ENCODE measurements at places on chromosomes 3 and 15.

- no peak for DNase-seq
Observed at GRCh38 chr3:21898316-21898715, 147.3 kb upstream of the ZNF385D start.

DNA sequence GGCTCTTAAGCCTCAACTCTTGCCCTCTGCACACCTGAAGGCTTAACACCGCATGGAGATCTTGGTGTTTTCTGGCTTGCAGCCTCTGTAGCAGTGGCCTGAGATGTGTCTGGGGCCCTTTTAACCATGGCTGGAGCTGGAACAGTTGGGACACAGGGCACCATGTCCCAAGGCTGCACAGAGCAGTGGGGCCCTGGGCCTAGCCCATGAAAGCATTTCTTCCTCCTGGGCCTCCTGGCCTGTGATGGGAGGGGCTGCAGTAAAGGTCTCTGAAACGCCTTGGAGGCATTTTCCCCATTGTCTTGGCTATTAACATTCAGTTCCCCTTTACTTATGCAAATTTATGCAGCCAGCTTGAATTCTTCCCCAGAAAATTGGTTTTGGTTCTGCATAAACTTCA lies 735.5 kb upstream of the ALCAM start:
- DNase-seq: no peak

- peak; percentile 14 for DNase-seq
Observed at GRCh38 chr3:173465112-173465511, 67.6 kb downstream of the NLGN1 start.

DNA sequence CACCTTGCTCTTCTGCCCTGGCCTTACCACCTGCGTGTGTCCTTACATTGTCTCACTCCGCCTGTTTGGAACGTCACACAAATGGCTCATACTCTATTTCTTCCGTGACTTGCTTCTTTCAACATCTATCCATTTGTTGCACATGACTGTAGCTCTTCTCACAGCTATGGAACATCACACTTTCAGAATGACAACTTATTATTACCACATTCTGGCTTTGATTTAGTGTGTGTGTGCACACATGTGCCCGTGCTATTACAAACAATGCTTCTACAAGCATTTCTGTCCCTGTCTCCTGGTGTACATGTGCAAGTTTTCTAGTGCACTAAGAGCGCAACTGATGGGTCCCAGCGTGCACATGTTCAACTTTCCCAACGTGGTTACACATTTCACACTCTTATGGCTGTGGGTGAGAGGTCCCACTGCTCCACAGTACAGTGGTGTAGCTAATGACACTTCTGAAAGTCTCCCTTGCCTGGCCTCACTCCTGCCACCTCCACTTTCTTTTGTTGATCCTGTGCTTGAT lies 37.8 kb downstream of the PTH1R start:
- no peak for DNase-seq

GRCh38 chr3:183844606-183845005 lies 19.2 kb upstream of the MAP6D1 start:
- DNase-seq: peak; percentile 60

- no peak for DNase-seq
Observed at GRCh38 chr15:57152666-57153539, 223.4 kb upstream of the CGNL1 start.

DNA sequence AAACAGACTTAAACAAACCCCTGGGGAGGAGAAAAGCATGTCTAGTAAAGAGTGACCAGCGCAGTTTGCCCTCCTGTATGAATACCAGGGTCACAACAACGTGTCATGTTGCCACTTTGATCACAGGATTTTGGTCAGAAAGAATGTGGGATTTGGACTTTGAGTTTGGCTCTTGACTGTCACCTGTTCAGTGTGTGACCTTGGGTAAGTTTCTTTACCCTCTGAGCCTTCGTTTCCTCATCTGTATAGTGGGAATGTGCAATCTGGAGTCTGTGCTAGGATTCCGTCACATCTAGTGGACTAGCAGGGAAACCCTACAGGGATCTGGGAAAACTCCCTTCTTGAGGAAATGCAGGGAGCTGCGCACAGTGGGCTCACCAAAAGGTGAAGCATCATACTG lies 63.6 kb downstream of the CCNL1 start:
- no peak for DNase-seq

GRCh38 chr3:48118322-48118721 lies 69.9 kb downstream of the CDC25A start:
- no peak for DNase-seq

GRCh38 chr15:63986185-63986680 lies 60.1 kb downstream of the DAPK2 start:
- DNase-seq: no peak

DNA sequence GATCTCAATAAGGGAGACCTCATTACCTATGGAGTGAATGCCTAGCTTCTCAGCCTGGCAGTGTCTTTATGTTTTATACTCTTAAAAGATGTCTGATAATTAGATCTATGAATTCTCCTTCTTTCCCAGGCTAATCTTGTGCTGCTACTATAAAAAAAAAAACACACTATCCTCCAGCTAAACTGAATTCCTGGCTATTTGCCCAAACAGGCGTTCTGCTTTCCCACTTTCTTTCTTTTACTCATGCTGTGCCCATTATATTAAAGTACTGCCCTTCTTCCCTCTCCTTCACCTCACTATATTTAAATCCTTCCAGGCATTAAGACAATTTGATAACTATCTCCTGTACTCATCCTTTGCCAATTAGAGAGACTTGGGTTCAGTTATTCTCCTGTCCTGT lies 1134.9 kb downstream of the ROBO2 start:
- no peak for DNase-seq

DNA sequence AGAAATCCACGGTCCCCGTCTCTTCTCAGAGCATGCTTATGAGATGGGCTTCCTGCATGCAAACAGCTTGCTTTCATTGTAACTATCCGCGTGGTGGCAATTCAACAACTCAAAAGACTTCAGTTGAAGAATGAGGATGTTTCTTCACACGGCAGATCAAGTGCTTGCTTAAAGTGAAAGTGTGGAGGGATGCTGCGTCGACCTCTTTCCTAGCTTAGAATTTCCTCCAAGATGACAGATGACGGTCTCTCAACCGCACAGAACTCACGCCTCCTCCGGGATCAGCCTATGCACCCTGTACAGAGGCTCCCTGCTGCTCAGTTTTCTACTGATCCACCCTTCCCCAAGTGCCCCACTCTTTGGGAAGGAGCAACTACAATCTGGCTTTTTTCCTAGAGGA lies 47.8 kb downstream of the PCSK6 start:
- no peak for DNase-seq

GRCh38 chr3:118548434-118548833 lies 486.2 kb downstream of the IGSF11 start:
- DNase-seq: no peak

- no peak for DNase-seq
Observed at GRCh38 chr15:72153269-72154000, 35.2 kb downstream of the SENP8 start.

GRCh38 chr15:93719921-93720351 lies 511.4 kb upstream of the MCTP2 start:
- DNase-seq: peak; percentile 75

GRCh38 chr15:60819860-60820259 lies 340.9 kb upstream of the ICE2 start:
- DNase-seq: no peak
